Right forelimb (tissue), 1 donor: ENCODE measurements at places on chromosomes 2 and 18.

DNA sequence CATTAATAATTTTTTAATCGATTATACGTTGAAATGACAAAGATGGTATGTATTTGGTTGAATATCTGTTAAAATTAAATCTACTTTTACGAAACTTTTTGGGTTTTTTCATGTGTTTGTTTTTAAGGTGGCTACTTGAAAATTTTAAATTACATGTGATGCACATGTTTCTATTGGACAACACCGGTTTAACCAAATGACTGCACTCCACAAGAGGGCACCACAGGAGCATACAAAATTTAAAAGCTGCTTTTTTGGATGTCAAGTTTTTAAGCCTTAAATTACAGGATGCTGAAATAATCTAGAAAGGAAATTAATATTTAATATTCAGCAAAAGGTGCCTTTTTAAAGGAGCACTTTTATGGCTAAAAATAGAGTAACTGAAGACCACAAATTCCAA is 98.7 kb downstream of the ACVR1 start:
- DNase-seq: peak; percentile 62

DNA sequence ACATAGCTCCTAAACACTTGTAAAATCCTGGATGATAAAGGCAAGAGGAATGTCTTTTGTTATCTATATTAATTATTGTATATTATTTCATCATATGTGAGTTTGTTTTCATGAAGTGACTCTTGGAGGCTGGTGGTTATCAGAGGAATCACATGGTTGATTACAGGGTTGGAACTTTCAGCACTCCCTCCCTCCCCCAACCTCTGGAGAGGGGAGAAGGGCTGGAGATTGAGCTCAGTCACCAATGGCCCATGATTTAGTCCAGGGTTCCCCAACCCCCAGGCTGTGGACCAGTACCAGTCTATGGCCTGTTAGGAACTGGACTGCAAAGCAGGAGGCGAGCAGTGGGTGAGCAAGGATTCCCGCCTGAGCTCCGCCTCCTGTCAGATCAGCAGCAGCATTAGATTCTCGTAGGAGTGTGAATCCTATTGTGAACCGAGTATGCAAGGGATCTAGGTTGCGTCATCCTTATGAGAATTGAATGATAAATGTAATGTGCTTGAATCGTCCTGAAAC is 37.7 kb downstream of the FBXO48 start:
- no peak for DNase-seq

DNA sequence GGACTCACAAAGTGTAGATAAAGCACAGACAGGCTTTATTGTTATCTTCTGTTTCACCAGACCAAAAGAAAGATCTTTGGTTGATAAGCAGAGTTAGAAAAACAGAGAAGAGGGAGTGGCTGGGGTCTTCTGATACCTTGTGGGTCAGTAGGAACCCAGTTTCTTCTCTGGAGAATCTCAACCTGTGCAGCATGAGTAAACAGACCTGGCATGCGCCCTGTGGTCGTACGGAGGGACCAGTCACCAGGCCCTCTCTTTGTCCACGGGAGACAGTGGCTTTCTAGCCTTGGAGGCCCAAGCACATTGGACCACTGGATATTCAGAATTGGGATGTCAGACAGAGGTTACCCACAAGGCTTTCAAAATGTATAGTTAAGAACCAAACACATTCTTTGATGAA is 418.9 kb upstream of the FANCL start:
- no peak for DNase-seq

DNA sequence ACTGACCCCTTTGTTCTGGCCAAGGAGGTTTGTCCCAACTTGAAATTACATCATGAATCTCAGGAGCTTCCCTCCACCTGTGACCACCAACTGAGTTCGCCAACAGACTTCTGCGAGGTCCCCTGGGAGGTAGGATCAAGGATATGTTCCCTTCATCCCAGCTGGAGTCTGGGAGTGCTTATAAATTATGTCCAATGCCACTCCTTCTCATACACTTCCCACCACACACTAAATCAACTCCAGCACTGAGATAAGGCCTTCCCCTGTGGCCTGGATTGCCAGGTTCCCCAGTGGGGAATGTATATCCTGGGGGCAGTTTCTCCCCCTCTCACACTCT is 99.2 kb downstream of the RND3 start:
- no peak for DNase-seq

GRCh38 chr2:46460241-46460921 is 19.0 kb upstream of the TMEM247 start:
- DNase-seq: no peak

DNA sequence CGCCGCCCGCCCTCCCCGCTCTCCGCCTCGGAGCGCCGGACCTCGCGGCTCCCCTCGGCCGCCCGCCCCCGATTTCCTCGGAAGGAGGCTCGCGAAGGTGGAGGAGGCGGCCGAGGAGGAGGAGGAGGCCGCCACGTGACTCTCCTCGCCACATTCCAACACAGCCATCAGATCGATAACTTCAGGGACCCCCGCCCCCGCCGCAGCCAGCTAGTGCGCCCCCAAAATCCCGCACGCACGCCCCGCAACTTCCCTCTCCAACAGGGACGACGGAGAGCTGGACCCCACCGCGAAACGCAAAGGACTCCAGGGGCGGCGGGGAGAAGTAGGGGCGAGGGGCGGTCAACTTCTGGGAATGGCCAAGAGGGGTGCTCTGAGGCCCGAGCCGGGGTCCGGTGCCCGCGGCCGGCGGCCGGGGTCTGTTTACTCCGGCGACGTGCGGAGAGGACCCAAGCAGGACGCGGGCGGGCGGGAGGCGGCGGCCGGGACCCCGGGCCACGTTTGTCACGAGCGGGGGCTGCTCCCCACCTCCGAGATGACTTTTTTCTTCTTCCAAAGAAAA is 2.0 kb downstream of the ZNF521 start:
- DNase-seq: peak; percentile 80
